Central memory CD4-positive, alpha-beta T cell (primary cell): ENCODE measurements at places on chromosomes 2 and 18.
A peak's percentile ranks its signal among the peaks of the same experiment; 100 is the strongest.

GRCh38 chr2:197433780-197434438 lies 919 bp downstream of the SF3B1 start:
- no peak for DNase-seq

- no peak for DNase-seq
Measured at GRCh38 chr18:78238404-78239089, 741.1 kb upstream of the SALL3 start.

DNA sequence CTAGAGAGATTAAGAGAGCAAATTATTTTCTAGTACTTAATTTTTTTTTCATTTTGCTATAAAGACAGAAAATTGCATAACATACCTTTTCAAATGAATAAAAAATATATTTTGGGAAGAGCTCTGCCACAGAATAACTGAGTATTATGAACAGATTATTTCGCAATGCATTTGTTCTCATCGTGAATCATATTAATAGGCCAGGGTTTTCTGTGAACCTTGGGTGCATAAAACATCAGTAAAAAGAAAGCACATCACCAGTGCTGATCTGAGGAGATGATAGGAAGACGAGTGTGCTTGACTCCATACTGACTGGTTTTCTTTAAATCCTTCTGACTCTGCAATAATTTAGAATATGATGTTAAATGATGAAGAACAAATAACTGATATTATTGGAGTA lies 409.1 kb downstream of the CPS1 start:
- no peak for DNase-seq

GRCh38 chr18:52596748-52597435 lies 256.9 kb downstream of the DCC start:
- no peak for DNase-seq

DNA sequence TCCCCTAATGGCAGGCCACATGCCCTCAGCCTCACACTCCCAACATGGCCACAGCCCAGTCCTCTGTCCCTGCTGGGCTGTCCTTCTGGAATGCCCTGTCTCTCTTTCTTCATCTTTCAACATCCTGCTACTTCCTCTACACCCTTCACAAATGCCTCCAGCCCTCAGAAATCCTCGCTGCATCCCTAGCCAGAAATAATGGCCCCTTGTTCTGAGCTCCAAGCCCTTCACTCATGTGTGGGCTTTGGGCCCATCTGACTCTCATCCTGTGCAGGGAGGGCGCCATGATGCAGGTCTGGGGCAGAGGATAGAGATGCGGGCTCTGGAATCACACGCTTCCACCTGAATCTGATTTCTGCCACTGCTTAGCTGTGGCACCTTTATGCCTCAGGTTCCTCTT lies 181.9 kb downstream of the TNS1 start:
- no peak for DNase-seq

GRCh38 chr18:55477499-55477859 lies 110.5 kb downstream of the TCF4 start:
- DNase-seq = peak; percentile 1

GRCh38 chr2:65130664-65131175 lies 814 bp upstream of the RAB1A start:
- no peak for DNase-seq

DNA sequence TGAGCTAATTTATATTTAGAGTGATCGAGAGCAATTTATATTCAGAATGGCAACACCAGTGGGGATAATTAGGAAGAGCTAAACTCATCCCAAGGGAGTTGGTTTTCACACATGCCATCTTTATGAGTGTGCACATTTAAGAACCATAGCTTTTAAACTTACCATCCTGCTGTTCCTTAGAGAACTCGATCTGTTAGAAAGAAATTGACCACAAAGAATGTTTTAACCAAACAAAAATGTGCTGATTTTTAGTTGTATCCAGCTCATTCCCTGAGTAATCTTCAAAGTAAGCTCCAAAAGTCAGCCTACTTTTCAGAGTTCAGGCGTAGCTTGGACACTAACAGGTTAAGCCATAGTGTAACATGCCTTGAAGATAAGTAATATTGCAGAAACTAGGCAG lies 12.6 kb downstream of the MYL1 start:
- no peak for DNase-seq

DNA sequence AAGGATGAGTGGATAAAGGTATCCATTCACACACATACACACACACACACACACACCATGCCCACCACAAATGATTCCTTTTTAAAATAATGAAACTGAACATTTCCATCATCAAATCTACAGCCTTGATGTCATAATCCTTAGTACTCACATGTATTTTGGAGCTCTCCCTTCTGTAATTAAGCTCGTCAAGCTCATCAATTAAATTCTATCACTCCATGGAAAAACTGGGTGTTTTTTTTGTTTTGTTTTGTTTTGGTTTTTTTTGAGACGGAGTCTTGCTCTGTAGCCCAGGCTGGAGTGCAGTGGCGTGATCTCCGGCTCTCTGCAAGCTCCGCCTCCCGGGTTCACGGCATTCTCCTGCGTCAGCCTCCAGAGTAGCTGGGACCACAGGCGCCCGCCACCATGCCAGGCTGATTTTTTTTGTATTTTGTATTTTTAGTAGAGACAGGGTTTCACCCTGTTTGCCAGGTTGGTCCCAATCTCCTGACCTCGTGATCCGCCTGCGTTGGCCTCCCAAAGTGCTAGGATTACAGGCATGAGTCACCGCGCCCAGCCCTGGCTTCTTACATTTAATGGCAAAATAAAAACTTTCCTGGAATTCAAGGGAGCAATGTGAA lies 78.6 kb upstream of the RGPD4 start:
- no peak for DNase-seq

DNA sequence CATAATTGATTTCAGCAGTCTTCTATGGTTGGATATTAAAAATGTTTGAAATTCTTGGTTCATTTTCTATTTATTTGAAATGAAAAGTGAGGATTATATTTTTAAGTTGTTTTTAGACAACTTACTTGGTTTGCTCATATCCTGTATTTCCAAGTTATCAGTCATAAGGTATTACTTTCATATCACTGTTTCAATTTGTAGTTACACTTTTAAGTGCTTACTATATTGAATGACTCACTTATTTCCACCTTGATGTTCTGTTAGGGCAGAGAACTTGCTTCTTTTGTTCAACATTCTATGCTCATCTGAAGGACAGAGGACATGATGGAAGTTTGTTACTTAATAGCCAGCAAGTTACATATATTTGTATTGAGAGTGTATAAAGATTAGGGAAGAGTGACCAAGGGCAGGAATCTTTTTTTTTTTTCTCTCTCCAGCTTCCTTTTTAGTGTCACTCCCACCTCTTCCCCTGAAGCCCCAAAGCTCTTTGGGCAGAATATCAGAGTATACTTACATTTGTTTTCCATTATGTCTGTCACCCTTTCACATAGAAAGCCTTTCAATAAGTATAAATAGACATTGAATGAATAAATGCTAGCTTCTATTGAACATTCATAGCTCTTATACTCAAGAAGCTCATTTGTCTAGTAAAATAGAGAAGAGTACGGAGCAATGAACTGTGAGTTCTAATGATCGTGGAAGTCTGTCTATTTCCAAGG lies 28.1 kb downstream of the PIK3C3 start:
- no peak for DNase-seq

DNA sequence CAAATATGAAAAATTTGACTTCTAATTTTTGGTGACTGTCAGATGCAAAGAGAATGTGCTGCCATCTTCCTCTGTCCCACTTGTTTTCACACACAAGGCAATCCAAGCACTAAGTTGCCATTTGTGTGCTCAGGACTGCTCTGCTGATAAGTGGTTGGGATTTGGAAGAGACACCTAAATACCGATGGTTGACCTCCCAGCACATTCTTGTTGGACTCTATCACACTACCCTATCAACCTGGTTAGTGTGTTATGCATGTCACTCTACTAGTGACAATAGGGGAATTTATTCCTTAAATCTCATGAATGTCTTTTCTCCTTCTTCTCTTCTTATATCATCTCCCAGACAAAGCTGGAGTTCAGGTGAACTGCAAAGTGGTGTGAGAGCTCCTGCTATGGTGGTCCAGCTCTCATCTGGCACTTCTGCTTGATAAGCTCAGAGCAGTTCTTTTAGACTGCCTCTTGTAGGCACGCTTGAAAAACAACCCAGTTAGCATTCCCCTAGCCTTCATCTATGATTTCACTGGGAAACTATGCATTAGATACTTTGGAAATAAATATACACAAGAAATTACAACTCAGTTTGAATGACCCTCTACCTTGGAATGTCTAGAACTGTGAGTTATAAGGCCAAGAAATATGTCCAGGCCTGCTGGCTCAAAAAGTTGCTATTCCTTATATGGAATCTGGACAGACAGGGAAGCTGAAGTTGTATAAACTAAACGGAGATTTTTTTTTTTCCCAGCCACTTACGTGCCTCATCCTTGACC lies 404.8 kb downstream of the MEIS1 start:
- DNase-seq = no peak

- DNase-seq = no peak
Measured at GRCh38 chr18:53943326-53943860, 281.1 kb downstream of the MBD2 start.

- DNase-seq = no peak
Measured at GRCh38 chr2:203596183-203596582, 61.1 kb upstream of the RAPH1 start.

DNA sequence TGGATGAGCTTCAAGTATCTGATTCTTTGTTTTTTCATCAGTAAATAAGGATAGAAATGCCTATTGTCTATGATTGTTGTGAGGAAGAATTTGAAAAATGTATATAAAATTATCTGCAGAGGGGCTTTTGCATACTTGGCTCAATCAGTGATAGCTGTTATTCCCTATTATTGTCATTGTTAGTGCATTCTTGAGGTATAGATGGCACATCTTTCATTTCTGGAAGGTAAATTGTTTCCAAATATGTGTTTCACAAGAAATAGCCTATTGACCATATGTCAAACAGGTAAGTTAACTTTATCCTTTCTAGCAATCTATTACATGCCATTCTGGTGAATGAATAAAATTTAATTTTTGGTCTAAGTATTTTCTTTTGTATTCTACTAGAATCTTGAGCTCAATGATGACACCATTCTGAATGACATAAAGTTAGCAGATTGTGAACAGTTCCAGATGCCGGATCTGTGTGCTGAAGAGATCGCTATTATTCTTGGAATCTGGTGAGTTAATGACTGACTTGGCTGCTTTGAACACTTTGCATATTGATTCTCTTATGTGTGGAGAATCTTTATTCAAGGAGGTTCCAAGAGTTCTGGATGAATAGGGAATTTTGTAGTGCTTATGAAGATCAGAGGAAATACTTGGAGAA lies 44.2 kb downstream of the TTC27 start:
- DNase-seq = no peak

GRCh38 chr2:218264773-218265561 lies 4.2 kb downstream of the GPBAR1 start:
- no peak for DNase-seq

DNA sequence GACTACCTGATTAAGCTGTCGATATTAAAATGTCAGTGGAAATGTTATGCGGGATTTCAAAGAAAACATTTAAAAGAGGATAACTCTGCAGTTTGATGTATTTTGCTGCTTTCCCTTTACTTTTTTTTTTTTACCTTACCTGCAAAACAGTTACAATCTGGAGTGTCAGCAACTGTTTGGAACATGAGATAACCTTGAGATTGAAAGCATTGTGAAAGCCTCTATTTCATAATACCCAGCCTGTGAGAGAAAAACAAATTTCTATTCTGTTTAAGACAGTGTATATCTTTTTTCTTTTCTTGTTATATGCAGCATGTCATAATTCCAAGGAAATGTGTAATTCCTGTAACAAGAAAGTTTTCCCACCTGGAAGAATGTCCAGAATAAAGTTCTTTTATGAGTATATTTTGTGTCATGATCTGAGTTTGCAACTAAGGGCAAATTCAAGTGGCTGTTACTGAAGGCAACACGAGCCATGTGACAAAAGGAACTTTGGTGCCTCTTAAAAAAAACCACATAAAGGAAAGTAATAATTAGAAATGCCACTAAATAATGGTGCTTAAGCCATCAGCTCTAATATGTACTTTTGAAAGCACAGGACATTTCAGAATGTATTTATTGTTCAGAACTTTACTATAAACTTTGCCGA lies 297.0 kb upstream of the DSEL start:
- DNase-seq = no peak

- DNase-seq = no peak
Measured at GRCh38 chr2:181991171-181991885, 5.7 kb downstream of the PPP1R1C start.

DNA sequence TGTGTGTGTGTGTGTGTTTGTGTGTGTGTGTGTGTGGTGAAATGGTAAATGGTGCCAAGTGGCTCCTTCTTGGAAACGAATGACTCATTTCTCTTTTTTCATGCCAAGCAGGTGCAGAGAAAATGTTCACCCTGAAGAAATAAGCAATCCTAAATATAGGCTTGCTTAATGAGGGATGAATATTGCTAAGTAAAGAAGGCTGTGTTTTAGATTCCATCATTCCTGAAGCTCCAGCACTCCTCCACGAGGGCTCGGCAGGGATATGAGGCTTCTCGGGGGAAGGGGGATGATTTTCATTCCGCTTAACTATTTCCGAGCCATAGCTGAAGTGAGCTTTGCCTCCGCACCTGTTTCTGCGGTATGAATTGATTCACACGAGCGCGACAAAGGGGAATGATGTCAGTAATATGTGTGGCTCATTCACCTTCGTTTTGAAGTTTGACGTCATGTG lies 72.9 kb downstream of the TSN start:
- DNase-seq = no peak

DNA sequence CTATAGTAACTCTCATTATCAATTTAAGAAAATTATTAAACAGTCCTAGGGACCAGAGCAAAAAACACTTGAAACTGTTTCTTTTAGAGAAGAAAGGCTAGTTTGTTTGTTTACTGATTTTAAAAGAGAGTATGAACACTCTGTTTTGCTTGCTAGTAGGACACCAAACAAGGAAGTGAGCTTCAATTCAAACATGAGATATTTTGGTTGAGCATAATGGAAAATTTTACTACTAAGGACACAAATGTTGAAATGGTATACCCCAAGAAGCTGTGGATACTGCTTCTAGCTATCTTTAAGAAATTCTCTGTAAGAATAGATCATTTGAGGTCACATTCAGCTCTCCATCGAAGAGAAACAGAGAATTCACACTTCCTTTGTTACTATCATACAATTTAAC lies 216.3 kb upstream of the SMAD7 start:
- no peak for DNase-seq
